ENCODE measurements at places on chromosomes 11 and 22.

- no peak for DNase-seq
Measured at GRCh38 chr22:29817724-29818123, 20.4 kb downstream of the ASCC2 start.

DNA sequence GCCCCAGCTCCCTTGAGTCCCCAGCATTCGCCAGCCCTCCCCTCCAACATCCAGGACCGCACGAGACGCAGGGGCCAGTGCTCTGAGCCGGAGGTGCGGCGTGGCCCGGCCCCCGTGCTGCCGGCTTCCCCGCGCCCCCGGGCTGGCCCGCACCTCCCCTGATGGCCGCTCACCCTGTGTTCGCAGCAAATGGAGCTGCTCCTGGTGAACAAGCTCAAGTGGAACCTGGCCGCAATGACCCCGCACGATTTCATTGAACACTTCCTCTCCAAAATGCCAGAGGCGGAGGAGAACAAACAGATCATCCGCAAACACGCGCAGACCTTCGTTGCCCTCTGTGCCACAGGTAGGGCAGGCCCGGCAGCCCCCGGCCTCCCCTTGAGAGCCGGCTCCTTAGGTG lies 2.7 kb downstream of the CCND1 start:
- no peak for DNase-seq

GRCh38 chr22:49763696-49764095 lies 64.0 kb downstream of the BRD1 start:
- DNase-seq = no peak

- DNase-seq = no peak
Measured at GRCh38 chr22:43447380-43447779, 35.6 kb downstream of the MPPED1 start.

DNA sequence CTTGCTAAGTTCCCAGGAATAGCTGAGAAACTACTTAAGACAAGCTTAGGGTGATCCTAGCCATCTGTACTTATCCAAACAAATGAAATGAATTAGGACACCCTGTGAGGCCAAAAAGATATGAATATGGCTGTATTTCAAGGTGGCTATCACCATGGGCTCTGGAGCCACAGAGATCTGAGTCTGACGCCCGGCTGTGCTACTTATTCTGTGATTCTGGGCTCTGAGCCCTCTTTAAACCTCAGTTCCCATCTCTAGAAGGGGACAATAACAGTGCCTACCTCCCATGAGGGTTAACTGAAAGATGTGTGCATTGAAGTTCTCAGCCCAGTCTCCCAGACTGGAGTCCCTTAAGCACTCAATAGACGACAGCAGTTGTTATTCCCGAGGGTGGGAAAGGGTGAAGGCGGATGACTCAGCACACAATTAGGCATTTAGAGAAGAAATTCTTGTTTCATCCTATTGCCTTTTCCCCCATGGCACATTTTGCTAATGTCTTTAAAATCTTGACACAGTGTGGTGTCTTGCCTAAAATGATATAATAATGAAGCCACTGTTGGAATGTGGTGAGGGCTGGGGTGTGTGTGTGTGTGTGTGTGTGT lies 132.5 kb downstream of the ADAMTS15 start:
- DNase-seq = peak; percentile 87

DNA sequence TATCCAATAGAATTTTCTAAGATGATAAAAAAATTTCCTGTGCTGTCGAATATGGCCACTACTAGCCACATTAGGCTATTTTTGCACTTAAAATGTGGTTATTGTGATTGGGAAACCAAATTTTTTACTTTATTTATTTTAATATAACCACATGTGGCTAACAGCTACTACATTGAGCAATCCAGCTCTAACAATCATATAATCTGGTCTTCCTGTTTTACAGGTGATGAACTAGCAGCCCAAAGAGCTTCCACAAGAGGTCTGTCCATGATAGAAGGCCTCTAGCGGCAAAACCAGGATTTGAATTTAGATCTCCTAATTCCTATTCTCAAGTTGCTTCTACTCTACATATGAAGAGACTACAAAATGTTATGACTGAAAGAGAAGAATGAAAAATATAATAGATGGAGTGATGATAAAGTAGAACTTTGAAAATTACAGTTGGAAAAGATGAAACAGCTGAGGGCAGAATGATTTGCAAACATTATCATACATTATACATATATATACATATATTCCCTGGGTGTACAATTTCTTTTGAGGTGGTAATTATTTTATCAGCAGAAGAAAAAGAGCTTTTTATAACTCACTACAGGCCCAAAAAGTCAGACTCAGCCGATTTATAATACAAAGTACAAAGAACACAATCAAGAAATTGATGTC lies 363.5 kb upstream of the PITPNB start:
- DNase-seq = peak; percentile 75

GRCh38 chr11:11588891-11589290 lies 32.9 kb downstream of the GALNT18 start:
- DNase-seq = no peak

GRCh38 chr22:25489947-25490346 lies 74.5 kb upstream of the GRK3 start:
- DNase-seq = no peak

- peak; percentile 44 for DNase-seq
Measured at GRCh38 chr11:74838188-74838587, 89.5 kb downstream of the RNF169 start.

DNA sequence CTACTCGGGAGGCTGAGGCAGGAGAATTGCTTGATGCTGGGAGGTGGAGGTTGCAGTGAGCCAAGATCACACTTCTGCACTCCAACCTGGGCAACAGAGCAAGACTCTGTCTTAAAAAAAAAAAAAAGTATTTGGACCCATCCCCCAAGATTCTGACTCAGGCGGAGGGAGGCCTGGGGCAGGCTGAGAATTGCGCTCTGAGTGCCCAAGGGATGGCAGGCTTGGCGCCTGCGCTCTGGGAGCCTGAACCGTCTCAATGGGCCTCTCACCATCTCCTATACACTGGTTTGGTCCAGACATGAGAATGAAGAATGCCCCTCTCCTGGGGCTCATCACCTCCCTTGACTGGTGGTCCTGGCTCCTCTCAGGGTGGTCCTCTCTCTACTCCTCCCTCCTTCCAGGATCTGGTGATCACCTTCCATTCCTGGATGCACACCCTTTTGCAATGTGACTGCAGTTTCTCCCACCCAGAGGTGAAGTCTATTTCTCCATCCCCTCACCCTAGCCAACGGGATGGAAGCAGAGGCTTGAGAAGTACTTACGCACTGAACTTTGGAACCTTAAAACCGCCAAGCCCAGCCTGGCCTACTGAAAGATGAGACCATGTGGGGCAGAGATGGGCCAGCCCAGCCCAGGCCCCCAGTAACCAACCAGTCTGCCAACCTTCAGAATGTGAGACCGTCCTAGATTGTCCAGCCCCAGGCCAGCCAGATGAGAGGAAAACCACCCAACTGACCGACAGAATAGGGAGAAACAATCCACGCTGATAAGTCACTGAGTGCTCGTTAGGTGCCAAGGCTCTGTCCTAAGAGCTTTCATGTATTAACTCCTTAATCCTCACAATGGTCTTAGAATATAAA lies 4.9 kb downstream of the POLR3H start:
- no peak for DNase-seq

- no peak for DNase-seq
Measured at GRCh38 chr11:65708451-65708850, 3.6 kb upstream of the KAT5 start.

GRCh38 chr22:37741312-37741795 lies 44.5 kb downstream of the TRIOBP start:
- DNase-seq = peak; percentile 100

GRCh38 chr22:24125941-24126340 lies 55.3 kb upstream of the SUSD2 start:
- DNase-seq = no peak

- DNase-seq = no peak
Measured at GRCh38 chr22:19291218-19291579, 320 bp downstream of the CLTCL1 start.

- peak; percentile 37 for DNase-seq
Measured at GRCh38 chr11:15159085-15159484, 44.4 kb downstream of the INSC start.

DNA sequence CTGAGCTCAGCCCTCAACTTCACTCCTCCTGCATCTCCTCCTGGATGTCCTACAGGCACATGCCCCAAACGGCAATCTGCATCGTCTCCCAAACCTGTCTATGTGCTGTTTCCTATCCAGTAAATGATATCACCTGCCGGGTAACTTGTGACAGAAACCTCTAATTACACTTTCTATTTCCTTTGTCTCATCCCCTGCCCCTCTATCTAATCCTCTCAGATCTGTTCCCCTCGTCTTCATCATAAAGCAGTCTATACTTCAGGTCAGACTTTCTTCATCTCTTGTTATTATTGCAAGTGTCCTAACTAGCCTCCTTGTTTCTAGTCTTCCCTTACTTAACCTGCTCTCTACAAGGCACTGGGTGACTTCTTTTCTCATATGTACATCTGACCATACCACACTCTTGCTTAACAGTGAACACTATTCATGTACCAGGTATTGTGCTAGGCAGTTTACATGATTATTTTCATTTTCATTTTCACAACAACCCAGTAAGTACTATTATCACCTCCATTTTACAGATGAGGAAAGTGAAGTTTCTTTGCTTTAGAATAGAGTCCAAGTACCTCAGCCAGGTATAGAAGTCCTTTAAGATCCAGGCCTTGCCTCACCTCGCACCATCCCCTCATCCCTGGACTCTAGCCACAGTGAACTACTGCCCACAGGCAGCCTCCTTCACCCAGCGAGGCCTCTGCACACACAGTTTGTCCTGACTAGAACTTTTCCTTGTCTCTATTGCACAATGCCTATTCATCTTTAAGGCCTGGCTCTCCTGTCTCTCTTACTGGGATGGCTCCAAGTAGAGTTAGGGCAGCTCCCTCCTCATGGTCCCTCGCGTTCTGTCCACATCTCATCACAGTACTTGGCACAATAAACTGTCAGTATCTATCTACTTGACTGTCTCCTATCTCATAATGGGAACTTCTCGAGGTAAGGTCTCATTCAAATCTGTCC lies 22.1 kb upstream of the UCP3 start:
- DNase-seq = no peak

- no peak for DNase-seq
Measured at GRCh38 chr11:76838678-76839068, 22.0 kb upstream of the ACER3 start.

- DNase-seq = no peak
Measured at GRCh38 chr11:8344346-8344745, 80.7 kb upstream of the LMO1 start.

- peak; percentile 9 for DNase-seq
Measured at GRCh38 chr11:90241414-90241813, 18.6 kb upstream of the CHORDC1 start.

- no peak for DNase-seq
Measured at GRCh38 chr11:10918698-10919097, 60.8 kb upstream of the ZBED5 start.

- no peak for DNase-seq
Measured at GRCh38 chr11:130547761-130548490, 99.5 kb downstream of the ADAMTS15 start.

DNA sequence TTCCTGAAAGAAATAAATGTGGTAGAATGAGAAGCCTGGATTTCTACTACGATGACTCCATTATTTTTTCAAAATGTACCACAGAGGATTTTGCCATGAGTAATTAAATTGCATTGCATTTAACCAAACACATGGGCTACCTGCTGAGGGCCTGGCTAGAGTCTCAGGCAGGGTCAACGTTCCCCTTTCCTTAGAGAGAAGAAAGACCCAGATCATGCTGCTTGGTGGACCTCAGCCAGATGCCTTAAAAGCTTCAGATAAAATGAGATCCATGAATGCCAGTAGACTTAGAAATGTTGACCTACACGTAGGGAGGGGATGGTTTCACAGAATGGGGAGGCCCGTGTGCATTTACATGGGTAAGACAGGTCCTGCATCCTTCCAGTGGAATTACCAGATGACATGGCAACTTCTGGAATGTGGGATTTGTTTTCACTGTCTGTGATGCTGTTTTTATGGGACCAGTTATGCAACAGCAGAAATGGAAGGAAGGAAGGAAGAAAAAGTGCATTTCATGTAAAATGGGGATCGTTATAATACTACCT lies 1069.4 kb downstream of the NTM start:
- DNase-seq = no peak

- DNase-seq = no peak
Measured at GRCh38 chr11:124222407-124222806, 18.5 kb upstream of the OR8G1 start.

GRCh38 chr11:95734009-95734572 lies 55.5 kb downstream of the FAM76B start:
- no peak for DNase-seq
